ENCODE measurements at places on chromosomes 4 and X.

GRCh38 chrX:39633293-39633692 is 464.5 kb downstream of the BCOR start:
- DNase-seq = no peak
- H3K4me1 ChIP-seq = no peaks in the 10 kb centered on the region
- no peak overlapping the region for H3K27ac ChIP-seq
- no peaks in the 10 kb centered on the region for H3K27me3 ChIP-seq
- no peaks in the 10 kb centered on the region for H3K36me3 ChIP-seq

- H3K4me1 ChIP-seq = no peaks in the 10 kb centered on the region
- DNase-seq = no peak
- H3K36me3 ChIP-seq = no peaks in the 10 kb centered on the region
- H3K27ac ChIP-seq = no peak overlapping the region
- no peaks in the 10 kb centered on the region for H3K27me3 ChIP-seq
Observed at GRCh38 chrX:116384406-116384954, 51.9 kb upstream of the SLC6A14 start.

GRCh38 chr4:30866346-30866745 is 146.2 kb downstream of the PCDH7 start:
- no peaks in the 10 kb centered on the region for H3K27me3 ChIP-seq
- no peak for DNase-seq
- no peak overlapping the region for H3K4me3 ChIP-seq
- H3K36me3 ChIP-seq = no peaks in the 10 kb centered on the region

DNA sequence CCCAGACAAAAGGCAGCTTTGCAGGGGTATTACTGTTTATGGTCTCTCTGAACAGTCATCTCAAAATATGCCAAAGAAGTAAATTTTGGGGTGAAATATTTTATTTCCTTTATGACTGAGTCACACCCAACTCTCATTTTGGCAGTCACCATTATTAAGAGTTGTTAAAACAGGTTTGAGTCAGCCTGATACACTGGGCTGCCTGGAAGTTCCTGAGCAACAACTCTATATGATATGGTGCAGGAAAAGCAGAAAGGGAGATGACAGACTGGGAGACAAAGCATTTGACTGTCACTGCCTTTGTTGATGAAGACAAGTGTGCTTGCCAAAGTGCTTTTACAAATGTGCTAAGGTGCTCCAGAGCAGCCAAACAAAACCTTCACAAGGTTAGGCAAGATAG is 1263.5 kb downstream of the PCDH7 start:
- no peak overlapping the region for H3K27ac ChIP-seq
- H3K27me3 ChIP-seq = no peaks in the 10 kb centered on the region
- no peak overlapping the region for H3K4me3 ChIP-seq
- no peaks in the 10 kb centered on the region for H3K4me1 ChIP-seq

DNA sequence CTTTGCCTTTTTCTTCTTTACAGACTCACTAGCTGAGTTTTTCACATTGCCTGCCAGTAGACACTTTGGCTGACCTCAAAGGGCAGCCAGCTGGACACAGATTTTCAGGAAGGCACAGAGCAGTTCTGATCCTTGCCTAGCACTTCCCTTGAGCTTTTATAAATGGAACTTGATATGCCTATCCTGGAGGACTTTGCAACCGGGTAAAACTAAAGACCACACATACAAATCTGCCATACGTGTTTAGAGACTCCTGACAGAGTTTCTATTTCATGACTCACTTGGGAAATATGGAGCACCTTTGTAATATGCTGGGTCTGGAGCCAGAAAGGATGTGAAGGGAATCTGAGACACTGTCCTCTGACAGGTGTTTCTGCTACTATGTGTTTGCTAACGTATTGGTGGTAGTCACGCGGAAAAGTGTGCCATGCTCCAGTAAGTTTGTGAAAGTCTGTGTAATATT is 56.7 kb upstream of the RASSF6 start:
- DNase-seq = no peak
- no peaks in the 10 kb centered on the region for H3K36me3 ChIP-seq
- no peak overlapping the region for H3K27ac ChIP-seq

DNA sequence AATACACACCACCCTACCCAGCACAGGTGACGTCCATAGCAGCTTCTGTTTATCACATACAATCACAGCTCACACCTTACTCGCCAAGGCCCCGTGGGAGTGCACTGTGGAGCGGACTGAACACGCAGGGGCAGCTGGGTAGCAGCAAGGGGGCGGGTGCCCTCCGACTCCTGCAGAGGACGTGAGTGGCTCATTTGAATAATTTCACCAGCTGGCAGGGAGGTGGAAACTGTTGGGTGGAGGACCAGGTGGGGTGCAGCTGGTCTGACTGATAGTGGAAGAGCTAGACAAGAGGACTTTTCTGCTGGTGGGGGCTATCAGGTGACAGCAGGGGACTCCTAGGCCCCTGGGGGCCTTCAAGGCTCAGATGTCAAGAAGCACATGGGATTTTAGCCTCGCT is 16.3 kb downstream of the MAN2B2 start:
- no peaks in the 10 kb centered on the region for H3K27me3 ChIP-seq
- H3K4me1 ChIP-seq = no peaks in the 10 kb centered on the region
- peaks cover 77% of the 10 kb centered on the region for H3K36me3 ChIP-seq
- no peak overlapping the region for H3K4me3 ChIP-seq
- no peak for DNase-seq
- H3K27ac ChIP-seq = no peak overlapping the region

GRCh38 chr4:144787365-144788258 is 141.7 kb downstream of the HHIP start:
- no peak overlapping the region for H3K4me3 ChIP-seq
- H3K36me3 ChIP-seq = no peaks in the 10 kb centered on the region
- no peak overlapping the region for H3K27ac ChIP-seq

DNA sequence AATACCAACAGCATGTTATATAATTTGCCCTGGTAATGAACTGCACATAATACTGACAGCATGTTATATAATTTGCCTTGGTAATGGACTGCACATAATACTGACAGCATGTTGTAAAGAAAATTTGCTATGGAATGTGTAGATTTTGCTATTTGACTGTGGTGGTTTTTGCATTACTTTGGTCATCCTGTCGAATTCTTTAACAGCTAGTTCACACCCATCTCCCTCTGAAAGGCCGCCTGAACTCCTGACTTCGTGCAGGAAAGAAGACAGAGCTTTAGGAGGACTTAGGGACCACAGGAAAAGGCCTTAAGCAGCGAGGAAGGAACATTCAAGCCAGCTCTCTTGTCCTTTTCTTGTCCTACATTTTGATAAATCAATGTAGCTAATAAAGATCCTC is 45.2 kb upstream of the DCLK2 start:
- H3K36me3 ChIP-seq = no peaks in the 10 kb centered on the region
- DNase-seq = no peak
- no peak overlapping the region for H3K27ac ChIP-seq
- no peaks in the 10 kb centered on the region for H3K27me3 ChIP-seq
- no peak overlapping the region for H3K4me3 ChIP-seq
- peaks cover 6% of the 10 kb centered on the region for H3K4me1 ChIP-seq

- H3K4me1 ChIP-seq = no peaks in the 10 kb centered on the region
- H3K27me3 ChIP-seq = no peaks in the 10 kb centered on the region
- no peak overlapping the region for H3K4me3 ChIP-seq
- H3K27ac ChIP-seq = no peak overlapping the region
- no peak for DNase-seq
Observed at GRCh38 chr4:48108309-48109073, 25.6 kb downstream of the TXK start.

- H3K4me3 ChIP-seq = no peak overlapping the region
- H3K27me3 ChIP-seq = no peaks in the 10 kb centered on the region
- no peak for DNase-seq
- H3K27ac ChIP-seq = no peak overlapping the region
- no peaks in the 10 kb centered on the region for H3K36me3 ChIP-seq
Observed at GRCh38 chr4:176376032-176376614, 56.4 kb downstream of the SPCS3 start.
